Anterior cingulate cortex (tissue), 58 donors: ENCODE measurements at places on chromosomes 3 and 15.

DNA sequence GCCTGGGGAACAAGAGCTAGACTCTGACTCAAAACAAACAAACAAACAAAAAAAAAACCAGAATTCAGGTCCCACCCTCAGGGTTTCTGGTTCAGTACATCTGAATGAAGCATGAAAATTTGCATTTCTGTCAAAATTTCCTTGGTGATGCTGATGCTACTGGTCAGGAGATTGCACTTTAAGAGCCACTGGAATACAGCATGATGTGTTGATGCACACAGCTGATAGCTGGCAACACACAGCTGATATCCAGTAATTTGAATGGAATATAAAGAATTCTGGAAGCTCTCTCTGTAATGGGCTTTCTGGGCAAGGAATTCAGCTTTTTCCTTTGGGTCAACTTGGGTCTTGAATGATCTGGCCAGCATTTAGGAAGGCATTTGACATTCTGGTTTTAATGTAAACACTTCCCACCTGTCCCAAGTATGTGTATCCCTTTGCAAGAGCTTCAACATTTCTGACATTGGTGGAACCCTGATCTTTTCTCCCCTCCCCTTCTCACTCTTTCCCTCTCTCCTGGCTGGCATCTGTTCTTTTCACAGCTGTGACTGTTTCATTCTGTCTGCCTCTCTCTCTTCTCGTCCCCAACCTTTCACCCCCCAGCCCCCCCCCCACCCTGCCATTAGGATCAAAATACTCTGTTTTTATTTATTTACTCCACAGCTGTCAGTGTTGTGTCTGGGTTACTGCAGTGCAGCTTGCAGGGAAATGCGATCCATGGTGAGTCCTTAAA is 189.5 kb downstream of the TPRG1 start:
- DNase-seq = no peak

DNA sequence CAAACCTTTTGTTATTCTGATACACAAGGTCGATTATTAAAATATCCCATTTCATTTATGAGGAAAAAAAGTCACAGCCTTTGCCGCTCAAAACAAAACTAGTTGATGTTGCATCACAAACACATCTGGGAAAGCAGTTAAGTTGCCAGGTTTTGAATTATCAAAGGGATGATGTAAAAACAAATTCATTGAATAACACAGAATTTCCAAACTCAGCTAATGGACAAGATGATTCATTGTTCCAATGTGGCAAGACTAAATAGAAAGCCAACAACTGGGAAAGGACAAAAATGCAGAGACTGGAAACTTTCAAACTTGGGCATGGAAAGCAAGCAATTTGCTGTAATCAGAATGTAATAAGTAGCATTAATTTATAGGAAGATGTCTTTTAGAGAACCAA is 610.0 kb upstream of the ZNF385D start:
- no peak for DNase-seq

GRCh38 chr15:39939487-39940452 is 5.9 kb downstream of the EIF2AK4 start:
- no peak for DNase-seq

DNA sequence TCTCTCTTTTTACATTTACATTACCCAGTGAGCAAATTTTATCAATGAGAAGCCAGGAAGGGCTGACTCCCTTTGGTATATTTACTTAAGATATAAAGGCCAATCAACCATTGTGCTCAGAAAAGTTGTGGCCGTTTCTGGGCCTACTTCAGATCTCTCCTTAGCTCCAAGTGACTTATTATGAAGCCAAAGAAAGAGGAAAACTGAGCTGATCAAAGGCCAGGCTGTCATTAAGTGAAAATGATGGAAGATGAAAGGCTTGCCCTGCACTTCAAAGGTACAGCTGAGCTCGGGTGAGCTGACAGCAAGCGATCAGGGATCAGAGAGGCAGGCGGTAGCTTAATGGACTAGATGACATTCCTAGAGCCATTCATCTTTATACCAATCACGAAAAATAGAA is 24.8 kb downstream of the VGLL4 start:
- no peak for DNase-seq
